CD4-positive, alpha-beta T cell treated with Interleukin-4 for 1 hour (primary cell): ENCODE measurements at places on chromosomes 6 and 20.
A peak's percentile ranks its signal among the peaks of the same experiment; 100 is the strongest.

- no peak for DNase-seq
Measured at GRCh38 chr6:153172815-153173214, 41.7 kb upstream of the RGS17 start.

DNA sequence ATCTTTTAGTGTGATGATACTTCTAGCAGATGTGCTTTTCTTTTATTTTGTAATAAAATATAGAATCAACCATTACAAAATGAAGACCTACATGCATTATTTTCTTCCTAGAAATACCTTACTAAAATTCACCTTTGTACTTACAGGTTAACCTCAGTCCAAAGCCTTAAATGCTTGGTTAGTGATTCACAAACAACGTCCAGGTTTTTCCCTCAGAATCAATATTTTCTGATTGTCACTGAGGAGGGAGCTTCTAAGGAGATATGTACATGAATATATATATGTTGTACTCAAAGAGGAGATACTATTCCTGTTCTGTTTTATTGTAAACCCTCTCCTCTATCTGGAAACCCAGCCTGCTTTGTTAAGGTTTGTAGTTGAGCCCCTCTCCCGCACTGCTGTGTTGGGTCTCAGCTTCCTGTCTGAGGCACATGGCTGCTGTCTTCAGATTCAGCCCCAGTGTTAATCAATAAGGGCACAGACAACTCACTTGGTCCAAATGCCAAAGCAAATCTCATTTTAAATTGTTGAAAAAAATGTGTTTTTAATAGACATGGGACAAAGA lies 33.9 kb upstream of the HS3ST5 start:
- no peak for DNase-seq

- DNase-seq: no peak
Measured at GRCh38 chr6:97925504-97925903, 642.5 kb upstream of the MMS22L start.

DNA sequence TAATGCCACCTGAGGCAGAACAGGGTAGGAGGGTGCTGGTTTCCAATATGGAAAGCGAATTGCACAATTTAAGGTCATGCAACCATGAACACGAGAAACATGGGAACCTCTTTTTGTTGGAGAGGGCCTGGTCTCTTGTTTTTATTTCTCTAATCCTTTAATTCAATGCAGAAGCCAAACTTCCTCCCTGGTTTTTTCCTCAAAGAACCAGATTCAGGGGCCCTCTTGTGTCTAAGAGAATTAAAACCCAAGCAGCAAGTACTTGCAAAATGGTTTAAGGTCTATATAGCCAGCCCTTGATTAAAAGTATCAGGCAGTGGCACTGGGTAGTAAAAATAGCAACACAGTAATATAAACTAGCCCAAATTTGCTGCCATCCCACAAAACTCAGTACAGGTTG lies 19.5 kb downstream of the GSTA4 start:
- DNase-seq: no peak

DNA sequence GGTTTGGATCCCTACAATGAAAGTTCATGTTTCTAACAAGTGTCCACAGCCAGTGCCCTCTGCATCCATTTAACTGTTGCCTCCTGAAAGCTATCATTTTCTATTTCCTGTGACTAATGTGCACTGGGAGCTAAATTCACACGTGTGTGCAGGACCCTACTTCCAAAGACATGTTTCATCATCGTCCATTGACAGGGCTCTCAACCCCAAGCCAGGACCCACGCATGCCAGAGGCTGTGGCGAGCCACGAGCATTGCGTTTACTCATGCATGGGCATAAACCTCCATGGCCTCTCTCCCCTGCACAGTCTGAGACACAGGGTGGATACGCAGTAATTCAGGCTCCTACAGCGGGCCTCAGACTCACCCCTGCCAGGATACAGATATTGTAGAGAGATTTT lies 153.2 kb downstream of the MAFB start:
- DNase-seq: no peak

GRCh38 chr6:31090275-31090972 lies 22.0 kb downstream of the C6orf15 start:
- DNase-seq: no peak

- no peak for DNase-seq
Measured at GRCh38 chr20:14611479-14611878, 274.1 kb upstream of the FLRT3 start.

DNA sequence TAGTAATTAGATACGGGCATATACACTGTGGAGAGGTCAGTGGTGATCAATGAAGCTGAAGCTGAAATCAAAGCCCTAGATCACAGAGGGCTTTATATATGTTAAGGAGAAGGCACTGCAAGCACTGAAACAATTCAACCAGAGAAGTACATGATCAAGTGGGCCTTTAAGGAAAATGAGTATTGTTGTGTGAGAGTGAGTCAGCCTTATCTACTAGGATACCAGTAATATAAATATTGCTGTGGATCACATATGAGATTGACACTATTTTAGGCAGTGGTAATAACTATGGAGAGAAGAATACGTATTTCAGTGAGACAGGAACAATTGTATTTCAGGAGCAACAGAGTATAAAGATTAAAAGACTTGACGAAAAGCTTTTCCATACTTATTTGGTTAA lies 1172.2 kb upstream of the GJE1 start:
- no peak for DNase-seq

DNA sequence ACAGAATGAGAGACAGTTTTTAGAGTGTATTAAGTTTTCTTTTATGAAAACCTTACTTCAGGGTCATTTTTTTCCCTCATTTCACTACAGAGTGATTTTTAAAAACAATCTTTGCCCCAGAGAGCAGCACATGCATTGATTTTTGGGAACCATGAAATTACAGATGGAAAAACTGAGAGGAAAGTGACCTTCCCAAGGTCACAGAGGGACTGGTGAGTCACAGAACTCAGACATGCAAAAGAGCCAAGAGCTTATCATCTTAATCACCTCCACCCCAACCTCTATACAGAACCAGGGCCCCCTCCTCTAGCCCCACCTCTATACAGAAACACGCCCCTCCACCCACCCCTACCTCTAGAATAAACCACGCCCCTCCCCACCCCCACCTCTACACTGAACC lies 10.7 kb downstream of the PXMP4 start:
- DNase-seq: no peak

GRCh38 chr20:1569415-1569881 lies 11.9 kb upstream of the SIRPD start:
- DNase-seq: no peak

- no peak for DNase-seq
Measured at GRCh38 chr20:3749087-3749688, 16.7 kb downstream of the HSPA12B start.

DNA sequence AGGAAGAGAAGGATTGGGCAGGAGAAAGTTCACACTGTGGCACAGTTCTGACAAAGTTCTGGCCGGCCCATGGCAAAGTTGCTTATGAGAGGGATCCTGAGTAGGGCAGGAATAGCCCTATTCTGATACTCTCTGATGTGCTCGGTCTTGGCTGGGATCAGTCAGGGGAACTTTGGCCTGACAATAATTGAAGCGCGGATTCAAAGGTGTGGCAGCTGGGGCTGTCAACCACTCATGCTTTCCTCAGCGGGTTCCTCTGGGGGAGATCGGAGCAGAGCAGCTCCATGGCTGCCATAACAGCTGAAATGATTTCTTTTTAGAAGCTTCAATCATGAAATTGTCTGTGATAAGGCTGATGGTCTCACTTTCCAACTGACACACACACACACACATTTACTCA lies 714.1 kb downstream of the DHX35 start:
- DNase-seq: no peak

- DNase-seq: peak; percentile 87
Measured at GRCh38 chr6:24991810-24992467, 56.2 kb upstream of the RIPOR2 start.

GRCh38 chr6:43426928-43427405 lies 374 bp upstream of the ABCC10 start:
- DNase-seq: no peak

DNA sequence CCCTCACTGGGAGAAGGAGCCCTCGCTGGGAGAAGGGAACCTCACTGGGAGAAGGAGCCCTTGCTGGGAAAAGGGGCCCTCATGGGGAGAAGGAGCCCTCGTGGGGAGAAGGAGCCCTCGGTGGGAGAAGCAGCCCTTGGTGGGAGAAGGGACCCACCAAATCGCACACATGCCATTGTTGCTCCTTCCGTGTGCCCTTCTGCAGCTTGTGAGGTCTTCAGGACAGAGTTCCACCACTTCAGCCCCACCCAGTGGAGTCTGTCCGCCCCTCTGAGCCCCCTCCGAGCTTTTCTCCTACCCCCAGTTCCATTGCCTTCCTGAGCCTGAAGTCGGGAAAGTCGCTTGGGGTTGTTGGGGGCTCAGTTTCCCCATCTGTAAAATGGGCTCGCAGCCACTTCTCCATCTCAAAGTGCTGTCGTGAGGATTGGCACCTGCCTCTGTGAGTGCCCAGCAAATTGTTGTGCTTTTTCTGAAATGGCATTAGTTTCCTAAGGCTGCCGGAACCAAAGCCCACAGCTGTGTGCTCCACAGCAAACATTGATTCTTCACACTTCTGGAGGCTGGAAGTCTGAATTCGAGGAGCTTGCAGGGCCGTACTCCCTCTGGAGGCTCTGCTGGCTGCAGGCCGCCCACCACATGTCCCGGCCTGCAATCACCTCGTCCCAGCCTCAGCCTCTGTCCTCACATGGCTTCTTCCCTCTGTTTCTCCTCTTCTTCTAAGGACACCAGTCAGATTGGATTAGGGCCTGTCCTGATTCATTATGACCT lies 124.7 kb upstream of the PMEPA1 start:
- no peak for DNase-seq

DNA sequence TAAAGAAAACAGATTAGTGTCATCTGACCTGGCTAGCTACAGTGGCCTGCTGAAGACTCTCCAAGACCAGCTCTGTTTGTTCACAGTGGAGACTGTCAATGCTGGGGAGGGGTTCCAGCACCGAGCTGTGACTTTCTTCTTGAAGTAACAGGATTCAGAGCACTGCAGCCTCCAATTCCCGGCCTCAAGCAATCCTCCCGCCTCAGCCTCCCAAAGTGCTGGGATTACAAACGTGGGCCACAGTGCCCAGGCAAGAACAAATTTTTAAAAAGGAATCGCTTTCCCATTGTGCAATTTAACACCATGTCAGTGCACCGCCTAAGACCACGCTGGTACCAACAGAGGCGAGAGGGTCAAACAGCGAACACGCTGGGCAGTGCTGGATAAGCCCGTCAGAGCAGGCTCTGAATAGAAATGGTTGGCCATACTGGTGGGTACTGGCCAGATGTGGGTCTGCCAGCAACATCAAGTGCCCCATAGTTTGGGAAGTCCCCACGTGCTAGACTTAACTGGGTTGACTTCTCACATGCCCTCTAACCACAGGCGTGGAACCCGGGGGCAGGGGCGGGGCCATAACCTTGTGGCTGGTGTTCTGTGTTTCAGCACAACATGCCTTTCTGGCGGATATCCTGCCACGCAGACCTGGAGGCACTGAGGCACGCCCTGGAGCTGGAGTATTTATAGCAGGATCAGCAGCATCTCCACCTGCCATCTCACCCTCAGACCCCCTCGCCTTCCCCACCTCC lies 168.9 kb downstream of the ZMYND8 start:
- peak; percentile 14 for DNase-seq

- DNase-seq: peak; percentile 67
Measured at GRCh38 chr6:135088818-135089809, 34.5 kb upstream of the HBS1L start.

GRCh38 chr20:6282642-6283041 lies 159.8 kb upstream of the FERMT1 start:
- DNase-seq: no peak

- DNase-seq: no peak
Measured at GRCh38 chr20:31260326-31260932, 3.0 kb downstream of the DEFB115 start.

GRCh38 chr6:164273491-164273890 lies 859.0 kb downstream of the QKI start:
- DNase-seq: no peak

- DNase-seq: no peak
Measured at GRCh38 chr20:47501116-47501481, 588 bp upstream of the NCOA3 start.

DNA sequence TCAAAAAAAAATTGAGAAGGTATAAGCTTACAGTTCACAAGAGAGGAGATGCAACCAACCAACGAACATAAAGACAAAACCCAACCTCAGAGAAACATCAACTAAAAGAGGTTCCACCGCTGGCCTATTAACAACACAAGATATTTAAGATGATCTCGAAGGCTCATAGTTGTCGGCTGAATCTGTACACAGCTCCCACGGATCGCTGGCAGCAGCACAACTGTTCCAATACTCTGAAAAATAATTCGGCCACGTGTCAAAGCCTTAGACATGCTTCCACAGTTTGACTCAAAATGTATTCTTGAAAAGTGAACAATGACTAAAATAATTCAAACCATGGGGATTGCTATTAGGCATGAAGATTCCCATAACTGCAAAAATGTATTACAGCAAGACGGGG lies 13.7 kb downstream of the EXOC2 start:
- DNase-seq: no peak

- no peak for DNase-seq
Measured at GRCh38 chr6:149079456-149079855, 238.1 kb upstream of the TAB2 start.
